Esophagus muscularis mucosa (tissue), 4 donors: ENCODE measurements at places on chromosomes 7 and 10.

DNA sequence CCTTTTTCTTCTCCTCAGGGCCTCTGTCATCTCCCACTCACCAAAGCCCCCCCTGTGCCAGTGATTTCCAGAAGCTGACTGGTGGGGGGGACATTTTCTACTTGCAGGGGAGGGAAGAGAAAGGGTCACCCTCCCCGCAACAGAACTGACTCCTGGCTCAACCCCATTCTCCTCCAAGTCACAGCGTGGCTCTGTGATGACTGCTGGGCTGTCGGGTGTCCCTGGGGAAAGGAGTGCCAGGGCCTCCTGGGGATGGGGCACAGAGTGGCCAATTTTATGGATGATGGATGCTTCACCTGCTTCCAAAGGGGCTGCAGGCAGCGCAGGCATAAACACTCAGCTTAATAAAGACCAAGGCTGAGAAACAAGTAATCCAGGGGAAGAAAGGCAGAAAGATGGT lies 523.0 kb downstream of the PTPRN2 start:
- DNase-seq = no peak

DNA sequence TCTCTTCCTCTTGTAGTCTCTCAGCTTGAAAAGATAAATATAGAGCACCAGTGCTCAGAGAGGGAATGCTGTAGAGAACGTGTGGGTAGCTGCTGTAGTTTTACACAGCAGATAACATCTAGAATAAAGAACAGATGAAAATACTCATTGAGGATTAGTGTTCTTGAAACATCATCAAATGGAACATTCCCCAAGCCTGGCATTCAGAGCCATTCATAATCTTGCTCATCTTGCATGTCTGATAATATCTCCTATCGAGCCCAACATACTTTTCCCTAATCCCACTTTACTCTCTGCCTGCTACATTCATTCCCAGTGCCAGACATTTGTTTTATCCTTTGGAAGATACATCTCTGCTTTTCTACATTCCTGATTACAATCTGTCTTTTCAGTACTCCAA lies 35.2 kb downstream of the MCU start:
- DNase-seq = no peak

DNA sequence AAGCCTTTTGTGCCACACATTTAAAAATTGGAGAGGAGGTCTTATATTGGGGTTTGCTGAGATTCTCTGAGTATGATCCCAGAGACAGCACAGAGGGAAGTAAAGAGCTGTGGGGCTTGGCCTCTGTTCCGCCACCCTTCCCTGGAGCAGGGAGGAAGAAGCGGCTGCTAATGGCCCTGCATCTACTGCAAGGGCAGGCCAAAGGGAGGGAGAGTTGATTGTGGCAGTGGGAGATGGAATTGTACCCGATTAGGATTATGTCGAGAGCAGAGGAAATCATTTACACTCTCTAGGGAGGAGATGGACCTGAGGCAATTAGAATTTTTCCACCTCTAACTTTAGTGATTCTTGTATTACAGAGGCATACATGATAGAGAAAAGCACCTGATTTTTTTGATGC lies 28.8 kb downstream of the CYP17A1 start:
- no peak for DNase-seq

DNA sequence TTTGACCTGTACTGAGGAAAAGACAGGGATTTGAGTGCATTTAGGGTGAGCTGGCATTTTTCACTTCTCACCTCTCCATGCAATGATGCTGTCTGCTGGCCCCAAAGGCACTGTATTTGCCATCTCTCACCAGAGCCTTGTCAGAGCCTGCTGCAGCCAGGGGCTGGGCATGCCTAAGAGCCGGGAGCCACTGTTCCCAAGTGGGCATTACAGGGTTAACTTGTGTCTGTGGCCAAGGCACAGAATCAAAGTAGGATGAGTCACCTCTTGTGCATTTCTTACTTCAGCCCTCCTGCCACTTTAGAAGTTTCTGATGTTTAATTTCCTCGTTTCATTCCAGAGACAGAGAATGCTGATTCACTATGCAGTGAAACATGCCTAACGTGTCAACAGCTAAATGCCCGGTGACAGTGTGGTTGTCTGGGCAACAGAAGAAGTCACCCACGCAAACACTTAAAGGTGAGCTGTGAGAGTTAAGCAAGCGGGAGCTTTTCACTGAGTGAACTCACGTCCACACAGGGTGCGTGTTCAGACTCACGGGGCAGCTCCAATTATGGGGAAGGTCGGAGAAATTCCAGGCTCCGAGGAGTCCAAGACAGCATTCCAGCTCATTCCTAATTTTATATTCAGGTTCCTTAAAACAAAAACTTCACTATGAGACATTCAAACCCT lies 57.1 kb upstream of the IGFBP3 start:
- DNase-seq = peak; percentile 92

GRCh38 chr10:22833781-22834180 lies 94.1 kb upstream of the ARMC3 start:
- DNase-seq = no peak

DNA sequence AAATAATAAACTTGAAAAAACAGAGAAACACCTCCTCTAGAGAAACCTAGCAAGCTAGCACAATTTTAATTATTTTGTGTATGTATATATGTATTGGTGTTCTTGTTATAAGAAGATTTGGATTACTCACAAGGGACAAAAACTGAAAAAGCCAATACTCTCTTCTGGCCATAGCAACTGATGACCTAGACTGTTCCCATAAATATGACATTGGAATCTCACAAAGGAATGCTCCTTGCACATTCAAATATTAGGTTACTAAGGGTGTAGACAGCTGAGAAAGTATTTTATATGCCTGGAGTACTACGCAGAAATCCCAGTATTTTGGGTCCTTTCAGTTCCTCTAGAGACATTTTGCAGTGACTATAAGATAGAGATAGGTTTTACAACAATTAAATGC lies 279.4 kb downstream of the FZD1 start:
- no peak for DNase-seq

GRCh38 chr7:20438694-20439376 lies 108.1 kb downstream of the ITGB8 start:
- no peak for DNase-seq

- DNase-seq = no peak
These were observed 127.5 kb downstream of the DNAJB6 start for GRCh38 chr7:157464111-157464970.
